CD4-positive, alpha-beta T cell treated with Interleukin-21 for 1 hour (primary cell): ENCODE measurements at places on chromosomes 2 and 18.

- no peak for DNase-seq
Measured at GRCh38 chr18:6901286-6901926, 171.9 kb downstream of the ARHGAP28 start.

DNA sequence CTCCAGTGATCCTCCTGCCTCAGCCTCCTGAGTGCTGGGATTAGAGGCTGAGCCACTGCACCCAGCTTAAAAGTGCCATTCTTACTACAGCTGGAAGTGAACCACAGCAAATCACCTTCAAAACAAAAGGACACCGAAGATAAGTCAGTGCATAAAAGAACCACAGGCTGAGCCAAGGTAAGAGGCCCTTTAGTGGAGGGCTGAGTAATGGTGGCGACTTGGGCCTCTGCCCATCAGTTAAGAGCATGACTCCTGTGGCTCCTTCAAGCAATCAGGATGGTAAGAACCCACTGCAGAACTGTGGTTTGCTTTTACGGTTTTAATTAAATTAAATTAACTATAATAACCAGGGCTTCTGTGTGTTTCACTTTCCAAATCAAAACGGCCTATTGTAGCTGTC, 75.1 kb downstream of the CTAGE1 start:
- peak; percentile 47 for DNase-seq

DNA sequence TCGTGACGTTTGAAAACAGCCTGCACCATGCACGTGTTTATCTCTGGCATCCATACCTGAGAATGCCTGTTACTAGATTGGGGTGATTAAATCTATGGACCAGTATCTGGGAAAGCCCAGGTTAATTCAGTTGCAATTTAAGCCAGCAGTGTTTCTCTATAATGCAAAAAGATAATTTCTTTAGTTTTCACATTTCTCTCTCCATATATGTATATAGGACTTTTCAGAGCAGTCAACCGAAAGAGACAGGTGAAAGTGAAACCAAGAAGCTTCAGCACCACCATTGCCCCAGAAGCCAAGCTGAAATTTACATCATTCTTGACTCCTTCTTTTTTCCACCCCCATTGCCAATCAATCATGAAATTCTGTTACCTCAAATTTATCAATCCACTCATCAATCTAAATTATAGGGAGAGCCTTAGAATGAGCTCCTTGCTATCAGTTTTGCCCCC, 2.7 kb upstream of the LRP2 start:
- peak; percentile 19 for DNase-seq

DNA sequence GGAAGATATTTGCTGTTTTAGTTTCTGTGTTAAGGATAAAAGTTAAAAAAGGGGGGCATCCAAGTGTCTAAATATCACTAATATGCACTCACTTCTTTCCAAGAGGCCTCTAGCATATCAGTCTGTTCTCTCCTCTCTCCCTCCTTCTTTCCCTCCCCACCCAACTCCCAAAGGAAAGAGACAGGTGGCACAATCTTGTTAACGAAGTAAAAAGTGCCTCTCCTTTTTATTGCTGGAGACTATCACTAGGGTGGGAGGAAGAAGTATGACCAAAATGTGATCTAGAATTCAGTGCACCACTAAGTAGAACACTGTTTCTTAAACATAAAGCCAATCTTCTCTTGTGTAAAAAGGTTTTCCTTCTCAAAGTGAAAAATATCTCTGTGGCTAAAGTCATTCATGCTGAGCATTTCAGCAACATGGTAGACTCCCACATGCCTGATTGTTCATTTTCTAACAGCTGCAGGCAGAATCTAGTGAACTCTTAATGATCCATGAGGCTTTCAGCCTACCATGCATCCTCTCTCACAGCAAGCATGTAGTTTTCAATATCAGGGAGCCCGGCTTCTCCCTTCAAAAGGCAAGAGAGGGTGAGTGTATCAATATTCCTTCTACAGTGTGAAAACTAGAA, 39.5 kb downstream of the RNU4ATAC start:
- DNase-seq = no peak

GRCh38 chr2:96859099-96859649, 1.4 kb upstream of the ANKRD39 start:
- DNase-seq = no peak

GRCh38 chr2:144004742-144005141, 515.2 kb downstream of the ZEB2 start:
- DNase-seq = no peak

DNA sequence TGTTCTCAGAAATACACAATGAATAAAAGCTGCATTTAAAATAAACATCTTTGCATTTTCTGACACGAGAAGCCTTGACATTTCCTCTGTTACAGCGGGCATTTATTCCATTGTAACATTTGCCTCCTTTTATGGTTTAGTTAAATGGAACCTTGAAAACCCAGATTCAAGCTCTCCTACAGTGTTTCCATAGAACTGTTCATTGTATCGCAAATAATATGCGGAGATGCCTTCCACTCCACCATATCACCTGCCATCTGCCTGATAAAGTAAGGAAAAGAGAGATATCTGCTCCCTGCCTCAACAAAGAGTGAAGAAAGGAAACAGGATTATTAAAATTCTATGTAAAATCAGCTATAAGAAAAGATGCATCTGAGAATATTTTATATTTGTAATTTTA, 69.8 kb downstream of the CDH19 start:
- no peak for DNase-seq

- DNase-seq = no peak
Measured at GRCh38 chr2:177395351-177396065, 2.9 kb downstream of the AGPS start.
